M059J (cell line): ENCODE measurements at places on chromosomes 5 and 9.
A peak's percentile ranks its signal among the peaks of the same experiment; 100 is the strongest.

DNA sequence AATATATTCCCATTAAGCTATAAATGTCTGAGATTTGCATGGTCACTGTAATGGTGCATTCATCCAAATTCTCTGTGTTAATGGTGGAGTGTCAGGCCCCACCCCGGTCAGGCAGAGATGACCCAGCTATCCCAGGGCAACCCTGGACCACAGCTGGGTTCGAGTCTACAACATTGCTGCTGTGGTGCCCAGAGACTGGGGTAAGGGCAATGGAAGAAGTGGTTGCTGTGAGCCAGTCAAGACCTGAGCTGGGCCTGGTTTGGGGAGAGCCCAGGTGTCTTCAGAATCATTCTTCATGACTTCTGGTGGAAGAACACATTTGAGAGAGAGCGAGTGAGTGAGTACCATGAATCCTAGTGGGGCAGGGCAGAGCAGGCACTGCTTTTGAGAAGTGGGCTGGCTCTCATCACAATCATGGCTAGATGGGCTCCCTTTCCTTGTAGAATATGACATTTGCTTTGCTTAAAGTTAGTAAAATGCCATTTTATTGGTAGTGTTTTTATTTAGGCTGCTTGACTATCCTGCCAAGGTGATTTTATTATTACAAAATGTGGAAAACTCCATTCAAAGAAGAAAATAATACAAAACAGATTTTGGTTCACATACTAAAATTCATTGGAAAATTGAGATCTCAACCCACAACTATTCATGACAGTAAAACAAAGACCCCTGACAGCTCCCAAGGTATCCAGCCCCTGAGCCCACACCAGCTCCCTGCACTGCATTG is 125.8 kb upstream of the SLC25A48 start:
- DNase-seq: no peak

- peak; percentile 53 for DNase-seq
Measured at GRCh38 chr9:21331676-21332402, 3.4 kb downstream of the KLHL9 start.

DNA sequence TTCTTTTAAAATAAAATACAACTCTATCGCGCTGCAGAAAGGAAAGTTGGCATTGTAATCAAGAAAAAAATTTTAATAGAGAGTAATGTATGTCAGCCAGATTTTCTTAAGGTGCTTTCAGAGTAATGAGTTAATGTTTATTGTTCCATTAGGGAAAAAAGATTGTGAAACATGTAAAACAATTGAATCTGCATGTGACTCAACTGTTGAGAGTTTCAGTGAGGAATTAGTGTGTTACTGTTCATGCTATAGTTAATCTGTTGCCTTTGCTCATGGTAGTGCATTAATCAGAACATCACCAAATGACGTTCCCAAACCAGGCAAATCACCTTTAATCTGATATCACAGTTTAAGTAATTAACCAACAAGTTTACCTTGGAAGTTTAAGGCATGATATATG is 600.5 kb downstream of the NR2F1-AS1 start:
- DNase-seq: no peak

DNA sequence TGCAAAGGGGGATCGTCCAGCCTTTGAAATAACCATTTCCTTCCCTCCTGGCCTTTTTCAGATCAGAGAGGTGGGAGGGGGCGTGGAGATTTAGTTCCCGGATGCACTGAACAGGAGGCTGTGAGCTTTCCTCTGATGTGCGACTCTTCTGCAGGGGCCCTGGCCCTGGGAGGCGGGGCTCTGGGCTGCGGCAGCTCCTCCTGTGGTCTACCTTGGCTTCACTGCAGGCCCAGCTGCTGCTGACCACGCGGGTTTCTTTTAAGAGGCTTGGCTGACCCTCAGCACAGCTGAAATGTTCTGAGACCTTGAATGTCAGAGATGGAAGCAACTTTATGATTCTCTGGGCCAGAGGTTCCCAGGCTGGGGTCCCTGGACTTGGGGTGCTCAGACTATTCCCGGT is 27.0 kb upstream of the COL15A1 start:
- DNase-seq: no peak

- no peak for DNase-seq
Measured at GRCh38 chr9:4316409-4316808, 16.5 kb upstream of the GLIS3 start.

- DNase-seq: peak; percentile 88
Measured at GRCh38 chr5:124583469-124584350, 162.7 kb downstream of the ZNF608 start.

GRCh38 chr9:15187589-15187988 is 119.4 kb downstream of the TTC39B start:
- no peak for DNase-seq

- no peak for DNase-seq
Measured at GRCh38 chr5:80623999-80624398, 30.5 kb upstream of the MSH3 start.
